ENCODE measurements at places on chromosomes 4 and X.

DNA sequence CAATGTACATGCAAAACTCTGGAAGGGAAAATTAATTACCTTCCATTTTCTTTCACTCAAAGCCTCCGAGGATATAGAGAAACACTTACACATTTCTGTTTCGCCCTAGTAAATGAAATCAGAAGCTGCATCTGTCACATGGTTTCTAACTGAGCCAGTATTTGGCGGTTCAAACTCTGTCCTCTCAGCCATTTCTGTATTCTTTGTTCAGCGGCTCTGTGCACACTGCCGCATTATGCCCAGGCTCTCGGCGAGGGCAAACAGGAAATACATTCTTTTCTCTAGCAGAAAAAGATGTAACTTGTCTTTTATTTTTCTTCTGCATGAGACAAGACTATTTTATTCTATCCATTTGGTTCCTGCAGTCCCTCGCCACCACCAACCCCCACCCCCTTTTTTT is 71.4 kb upstream of the GPM6B start:
- DNase-seq = no peak

- no peak for DNase-seq
These were observed 570.8 kb downstream of the PRR32 start for GRCh38 chrX:127390316-127390715.

DNA sequence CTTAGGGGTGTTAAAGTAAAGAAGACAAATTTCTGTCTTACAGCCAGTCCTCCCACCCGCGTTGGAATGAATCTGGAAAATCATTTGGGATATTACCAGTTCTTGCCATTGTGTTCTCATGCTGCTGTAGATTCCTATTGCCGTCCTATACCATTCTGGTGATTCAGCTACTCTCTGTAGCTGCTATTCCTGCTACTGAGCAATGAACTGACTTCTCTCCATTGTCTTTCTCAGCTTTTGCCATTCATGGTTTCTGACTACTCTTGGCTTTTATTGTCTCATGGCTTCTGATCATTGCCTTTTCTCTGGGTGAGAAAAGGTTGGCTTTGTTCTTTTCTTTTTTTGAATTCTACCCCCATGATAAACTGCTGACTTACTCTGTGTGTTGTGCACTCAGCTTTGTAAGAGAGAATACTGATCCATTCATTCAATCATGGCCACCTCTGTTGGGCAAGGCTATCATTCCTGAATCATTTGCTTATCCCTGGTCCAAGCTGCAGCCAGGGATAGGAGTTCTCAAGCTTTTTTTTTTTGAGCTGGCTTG is 27.7 kb upstream of the METAP1 start:
- DNase-seq = no peak

GRCh38 chr4:156971165-156971675 is 379 bp downstream of the PDGFC start:
- no peak for DNase-seq

GRCh38 chr4:123304151-123304964 is 92.2 kb upstream of the SPRY1 start:
- DNase-seq = no peak

DNA sequence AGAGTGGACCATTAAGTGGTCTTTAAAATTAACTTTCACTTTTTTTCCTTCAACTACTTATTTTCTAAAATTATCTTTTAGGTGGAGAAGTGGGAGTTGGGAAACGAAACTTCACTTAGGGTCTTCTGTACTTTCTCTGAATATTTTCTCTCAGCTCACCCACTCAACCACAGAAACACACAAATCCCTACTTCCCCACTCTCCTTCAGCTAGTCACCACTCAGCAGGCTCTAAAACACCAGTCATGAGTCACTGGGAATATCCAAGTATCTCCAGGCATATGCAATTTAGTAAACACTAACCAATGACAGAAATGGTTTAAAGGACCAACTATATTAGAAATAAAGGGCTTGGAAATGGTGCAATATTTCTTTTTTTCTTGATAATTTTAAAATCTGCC is 153.0 kb upstream of the RPS6KA6 start:
- DNase-seq = no peak

DNA sequence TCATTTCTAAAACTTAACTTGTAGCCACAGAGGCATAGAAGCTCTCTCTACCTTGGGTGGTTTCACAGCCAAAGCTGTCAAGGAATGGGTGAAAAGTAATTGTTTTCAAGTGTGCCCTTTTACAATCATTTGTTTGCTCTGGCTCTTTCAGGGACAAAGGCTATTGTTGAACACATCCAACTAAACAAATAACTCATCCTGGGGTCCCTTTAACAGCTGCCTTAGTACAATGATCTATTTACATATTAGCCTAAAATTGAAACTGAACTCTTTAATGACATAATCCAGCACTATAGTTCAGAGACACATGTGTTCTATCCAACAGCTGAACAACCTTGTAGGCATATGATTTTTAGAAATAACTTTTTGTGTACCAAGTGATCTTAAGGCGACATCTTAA is 3.7 kb downstream of the HHIP start:
- no peak for DNase-seq

GRCh38 chrX:140343226-140343868 is 161.5 kb downstream of the SOX3 start:
- DNase-seq = no peak

- peak; percentile 6 for DNase-seq
These were observed 702 bp downstream of the TSPAN5 start for GRCh38 chr4:98657531-98658286.

GRCh38 chr4:138014590-138015288 is 227.4 kb downstream of the SLC7A11 start:
- no peak for DNase-seq

DNA sequence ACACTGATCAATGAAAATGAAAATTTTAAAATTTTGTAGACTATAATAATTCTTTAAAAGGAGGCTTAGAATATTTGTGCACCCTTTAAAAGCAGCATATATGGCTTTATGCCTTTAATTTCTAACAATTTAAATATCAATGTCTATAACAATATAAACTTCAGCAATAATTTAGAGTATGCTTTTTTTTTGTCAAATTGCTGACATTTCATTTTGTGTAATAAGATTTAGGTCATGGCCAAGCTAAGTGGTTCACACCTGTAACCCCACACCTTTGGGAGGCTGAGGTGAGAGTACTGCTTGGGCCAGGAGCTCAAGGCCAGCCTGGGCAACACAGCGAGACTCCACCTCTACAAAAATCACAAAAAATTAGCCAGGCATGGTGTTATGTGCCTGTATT is 86.2 kb downstream of the PDGFC start:
- DNase-seq = no peak

All from stimulated activated CD8-positive, alpha-beta memory T cell treated with anti-CD3 and anti-CD28 coated beads, Interleukin-7, amount 100 ng/mL, for 24 hours (primary cell).